ENCODE measurements at places on chromosomes 4 and X.

DNA sequence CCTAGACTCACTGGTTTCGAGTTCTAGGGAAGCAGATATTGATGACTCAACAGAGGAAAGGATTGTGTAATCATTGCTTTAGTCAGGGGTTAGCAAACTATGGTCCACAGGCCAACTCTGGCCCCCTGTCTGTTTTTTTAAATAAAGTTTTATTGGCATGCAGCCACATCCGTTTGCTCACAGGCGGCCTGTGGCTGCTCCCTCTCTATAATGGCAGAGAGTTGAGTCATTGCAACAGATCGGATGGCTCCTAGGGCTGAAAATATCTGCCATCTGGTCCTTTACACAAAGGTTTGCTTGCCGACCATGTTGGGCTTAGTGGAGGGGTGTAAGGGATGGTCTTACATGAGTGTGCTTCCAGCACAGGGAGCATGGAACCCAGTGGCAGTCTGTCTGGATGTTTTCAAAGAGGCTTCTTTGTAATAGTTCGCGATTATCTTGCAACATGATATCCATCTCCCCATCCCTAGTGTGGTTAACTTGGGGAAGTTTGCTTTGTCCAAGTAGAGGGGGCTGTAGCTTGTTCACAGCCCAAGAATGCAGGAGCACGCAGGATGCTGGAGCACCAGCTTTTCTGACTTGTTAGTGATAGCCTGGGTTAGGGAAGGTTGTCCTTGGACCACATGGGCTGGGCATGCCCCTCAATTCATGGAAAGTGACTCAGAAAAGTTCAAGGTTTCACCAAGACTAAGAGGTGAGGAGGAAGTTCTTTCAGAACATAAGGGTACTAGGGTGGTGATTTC is 59.3 kb upstream of the CLDN34 start:
- DNase-seq = no peak

GRCh38 chrX:40065296-40066046 is 32.3 kb downstream of the BCOR start:
- DNase-seq = no peak

DNA sequence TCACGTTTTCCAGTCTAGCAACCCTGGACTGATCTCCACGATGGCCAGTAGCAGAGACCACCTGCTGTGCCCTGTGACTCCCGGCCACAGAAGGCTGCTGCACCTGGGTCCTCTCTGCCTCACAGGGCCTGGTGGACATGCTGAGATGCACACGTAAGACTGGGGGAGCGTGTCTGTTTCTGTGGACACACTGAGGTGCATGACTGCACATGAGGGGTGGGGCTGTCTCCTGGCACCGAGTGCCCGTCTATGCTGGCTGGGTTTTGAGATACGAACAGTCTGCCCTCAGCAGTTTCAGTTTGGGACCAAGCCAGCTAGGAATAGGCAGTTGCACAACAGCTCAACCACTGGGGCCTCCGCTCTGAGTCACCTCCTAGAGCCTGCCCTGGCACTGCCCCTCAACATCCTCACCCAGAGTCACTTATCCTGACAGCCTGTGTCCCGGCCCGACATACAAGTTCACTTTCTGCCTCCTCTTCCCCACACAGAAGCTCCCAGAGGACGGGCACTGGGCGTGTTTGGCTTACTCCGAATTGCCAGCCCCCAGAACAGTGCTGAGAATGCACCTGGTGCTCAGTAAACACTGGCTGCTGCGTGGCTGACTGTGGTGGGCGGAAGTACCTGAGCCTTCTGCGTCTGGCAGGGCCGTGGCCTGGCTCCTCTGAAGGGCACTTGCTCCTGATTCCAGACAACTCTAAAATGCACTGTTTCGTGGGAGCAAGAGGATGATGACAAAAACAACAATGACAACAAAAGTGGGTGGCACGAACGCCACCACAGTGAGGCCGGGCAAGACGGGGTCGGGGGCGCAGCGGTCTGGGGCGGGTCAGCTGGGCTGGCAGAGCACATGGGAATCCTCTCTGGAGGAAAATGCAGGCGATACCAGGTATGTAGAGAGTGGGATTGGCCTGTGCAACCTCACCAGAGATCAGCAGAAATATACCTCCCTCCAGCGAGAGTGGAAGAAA is 30.9 kb downstream of the RNF212 start:
- DNase-seq = no peak

DNA sequence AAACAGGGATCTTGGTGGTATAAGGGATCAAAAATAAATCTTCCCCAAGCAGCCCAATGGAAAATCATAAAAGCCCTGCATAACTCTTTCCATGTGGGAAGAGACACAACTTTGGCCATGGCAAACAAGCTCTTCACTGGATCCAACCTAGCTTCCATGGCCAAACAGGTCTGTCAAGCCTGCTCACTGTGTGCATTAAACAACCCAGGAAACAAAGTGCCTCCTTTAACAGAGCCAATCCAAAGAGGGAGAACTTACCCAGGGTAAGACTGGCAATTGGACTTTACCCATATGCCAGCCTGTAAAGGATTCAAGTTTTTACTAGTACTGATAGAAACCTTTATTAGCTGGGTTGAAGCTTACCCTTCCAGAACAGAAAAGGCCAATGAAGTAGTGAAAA is 7.6 kb upstream of the HERC5 start:
- no peak for DNase-seq

GRCh38 chr4:5996641-5997040 is 21.6 kb downstream of the C4orf50 start:
- no peak for DNase-seq

Data from Caco-2 (cell line).